HT-29 (cell line): ENCODE measurements at places on chromosomes 7 and 10.

- DNase-seq, result no peak
Observed at GRCh38 chr10:63812501-63812900, 291.3 kb downstream of the REEP3 start.

DNA sequence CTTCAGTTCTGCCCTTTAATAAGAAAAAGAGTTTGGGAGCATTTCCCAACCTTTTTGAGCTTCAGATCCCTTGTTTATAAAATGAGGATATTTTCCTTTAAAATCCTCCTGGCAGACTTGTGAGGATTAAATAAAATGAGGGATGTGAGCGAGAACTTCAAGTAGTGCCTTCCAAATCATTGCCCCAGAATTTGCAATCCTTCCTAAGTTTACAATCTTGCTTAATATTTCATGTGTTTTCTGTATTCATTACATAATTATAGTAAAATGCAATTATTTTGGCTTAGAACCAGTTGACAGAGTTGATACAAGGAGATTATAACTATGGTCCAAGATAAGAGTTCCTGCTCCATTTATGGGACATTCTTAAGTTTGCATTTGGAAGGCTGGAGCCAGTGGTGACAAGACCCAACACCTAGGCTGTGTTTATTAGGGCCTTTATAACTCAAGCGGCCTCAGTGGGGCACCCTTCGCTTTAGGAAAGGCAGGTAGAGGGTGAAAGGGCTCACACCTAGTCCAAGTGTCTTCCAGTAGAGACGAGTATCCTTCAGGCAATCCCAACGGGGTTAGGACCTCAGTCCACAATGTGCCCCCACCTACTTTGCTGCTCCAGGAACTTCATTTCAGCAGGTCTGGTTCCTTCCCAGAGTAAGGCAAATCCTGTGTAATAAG lies 317.5 kb downstream of the WDR11 start:
- DNase-seq, result no peak

DNA sequence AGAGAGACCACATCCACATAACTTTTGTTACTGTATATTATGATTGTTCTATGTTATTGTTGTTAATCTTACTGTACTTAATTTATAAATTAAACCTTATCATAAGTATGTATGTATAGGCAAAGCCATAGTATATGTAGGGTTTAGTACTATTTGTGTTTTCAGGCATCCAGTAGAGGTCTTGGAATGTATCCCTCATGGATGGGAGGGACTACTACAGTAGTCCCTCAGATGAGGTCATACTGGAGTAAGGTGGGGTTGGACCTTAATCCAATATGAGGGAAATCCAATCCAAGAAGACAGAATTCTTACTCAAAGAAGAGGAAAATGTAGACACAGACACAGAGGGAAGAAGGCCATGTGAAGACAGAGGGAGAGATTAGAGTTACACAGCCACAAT lies 34.1 kb upstream of the MALRD1 start:
- DNase-seq, result no peak

DNA sequence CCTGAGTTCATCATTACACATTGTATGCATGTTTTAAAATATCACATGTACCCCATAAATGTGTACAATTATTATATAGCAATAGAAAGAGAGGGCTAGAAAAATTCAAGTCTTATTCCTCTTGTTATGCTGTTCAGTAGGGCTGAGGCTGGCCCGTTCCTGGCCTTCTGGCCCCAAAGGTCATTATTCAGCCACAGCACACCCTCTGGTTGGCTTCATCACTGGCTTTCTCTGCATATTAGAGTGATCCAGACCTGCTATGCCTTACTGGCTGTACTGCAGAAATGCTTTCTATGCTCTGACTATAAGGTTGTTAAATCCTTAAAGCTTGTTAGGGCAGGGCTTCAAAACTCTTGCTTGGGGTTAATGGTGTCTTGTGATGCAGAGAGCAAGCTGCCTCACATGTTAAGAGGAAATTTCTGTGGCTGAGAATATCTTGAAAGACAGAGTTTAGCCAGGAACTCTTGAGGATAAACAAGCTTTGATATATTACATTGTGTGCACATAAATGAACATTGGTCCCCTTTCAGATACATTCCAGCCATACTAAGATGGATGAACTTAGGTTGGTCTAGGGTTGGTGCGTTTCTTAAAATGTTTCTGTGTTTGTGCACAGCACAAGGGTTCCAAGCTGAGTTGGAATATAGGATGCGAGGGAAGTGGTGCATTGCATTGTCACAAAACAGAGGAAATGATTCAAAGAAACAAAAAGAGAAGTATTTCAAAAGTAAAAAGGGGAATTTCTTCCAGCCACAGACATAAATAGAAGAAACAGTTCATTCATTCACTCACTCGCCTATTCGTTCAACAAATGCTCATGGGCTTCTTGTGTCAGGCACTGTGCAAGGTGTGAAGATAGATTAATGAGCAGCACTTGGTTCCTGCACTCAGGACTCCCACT lies 61.6 kb upstream of the WDR11 start:
- no peak for DNase-seq

GRCh38 chr7:77403957-77404356 lies 12.2 kb downstream of the GSAP start:
- DNase-seq, result no peak

DNA sequence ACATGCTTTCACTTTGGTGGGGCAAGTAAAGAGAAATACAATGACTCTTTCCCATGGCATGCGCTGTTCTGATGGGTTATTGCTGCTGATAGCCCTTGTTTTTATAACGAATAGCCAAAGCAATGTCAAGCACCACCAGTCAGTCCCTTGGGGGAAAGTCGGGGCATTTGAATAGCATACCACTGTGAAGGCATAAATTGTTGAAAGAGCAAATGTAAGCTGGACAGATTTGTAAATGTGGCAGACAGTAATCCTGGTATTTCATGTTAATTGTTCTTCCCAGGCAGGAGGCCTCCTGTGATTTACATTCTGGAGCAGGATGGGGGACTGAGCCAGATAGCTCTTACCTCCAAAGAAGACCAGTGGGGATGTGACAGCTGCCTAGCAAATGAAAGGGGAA lies 293.3 kb downstream of the ADRA2A start:
- no peak for DNase-seq

GRCh38 chr7:70620333-70621055 lies 511.4 kb upstream of the GALNT17 start:
- DNase-seq, result no peak

DNA sequence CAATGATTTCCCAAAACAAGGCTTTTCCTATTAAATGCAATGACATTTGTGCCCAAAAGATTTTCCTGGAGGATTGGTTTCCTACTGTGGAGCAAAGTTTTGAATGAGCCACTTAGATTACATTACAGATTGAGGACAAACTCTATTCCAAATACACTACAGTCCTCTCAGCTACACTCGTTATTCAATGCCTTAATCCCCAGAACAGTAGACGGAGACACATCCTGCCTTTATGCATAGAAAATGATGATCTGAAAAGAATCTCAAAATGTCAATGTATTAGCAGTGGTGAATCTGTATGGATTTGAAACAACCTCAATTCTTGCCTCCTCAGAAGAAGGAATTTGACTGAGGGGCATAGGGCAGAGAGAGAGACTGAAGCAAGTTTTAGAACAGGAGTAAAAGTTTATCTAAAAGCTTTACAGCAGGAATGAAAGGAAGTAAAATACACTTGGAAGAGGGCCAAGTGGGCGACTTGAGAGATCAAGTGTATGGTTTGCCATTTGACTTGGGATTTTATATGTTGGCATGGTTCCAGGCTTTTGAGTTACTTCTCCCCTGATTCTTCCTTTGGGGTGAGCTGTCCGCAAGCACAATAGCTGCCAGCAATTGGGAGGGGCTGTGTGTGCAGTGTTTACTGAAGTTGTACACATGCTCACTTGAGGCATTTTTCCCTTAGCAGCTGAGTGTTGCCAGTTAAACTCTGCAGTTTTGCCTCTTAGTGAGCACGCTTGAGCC lies 891.9 kb upstream of the MBL2 start:
- peak; percentile 53 for DNase-seq

DNA sequence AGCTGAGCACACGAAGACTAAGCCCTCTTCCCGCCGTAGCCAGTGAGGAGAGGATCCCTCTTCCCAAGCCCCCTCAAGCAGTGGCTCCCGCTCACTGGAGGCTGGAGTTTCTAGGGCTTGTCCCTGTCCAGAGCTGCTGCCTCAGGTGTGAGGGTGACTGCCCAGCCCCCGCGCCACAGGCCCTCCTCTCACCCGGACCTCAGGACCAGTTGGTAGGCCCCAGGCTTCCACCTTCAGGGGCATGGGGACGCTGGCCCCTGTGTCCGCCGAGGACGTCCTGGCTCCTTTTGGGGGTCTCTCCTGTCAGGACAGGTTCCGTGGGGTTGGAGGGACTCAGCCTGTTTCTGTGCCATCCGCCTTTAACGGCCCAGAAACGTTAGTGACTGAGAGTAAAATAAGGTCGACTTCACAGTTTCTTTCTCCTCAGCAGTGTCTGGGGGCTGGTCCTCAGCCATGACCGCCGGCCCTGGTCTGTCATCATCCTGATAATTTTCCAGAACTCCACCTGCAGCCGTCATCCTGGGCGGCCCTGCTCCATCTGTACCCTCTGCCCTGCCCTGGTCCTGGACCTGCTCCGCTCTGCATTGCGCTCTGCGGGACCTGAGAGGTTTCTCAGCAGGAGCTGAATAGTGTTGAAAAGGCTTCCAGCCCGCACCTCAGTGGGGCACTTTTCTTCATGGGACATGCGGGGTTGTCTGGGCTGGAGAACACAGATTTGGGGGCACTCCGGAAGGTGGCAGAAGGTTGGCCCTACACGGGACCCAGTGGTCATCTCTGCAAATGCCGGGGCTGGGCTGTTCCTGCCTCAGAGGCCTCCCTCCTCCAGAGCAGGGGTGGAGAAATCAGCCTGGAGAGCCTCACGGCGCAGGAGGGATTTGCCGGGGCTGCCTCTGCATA lies 36.0 kb upstream of the FAM20C start:
- no peak for DNase-seq

- no peak for DNase-seq
Observed at GRCh38 chr7:157549612-157550299, 213.0 kb downstream of the DNAJB6 start.

DNA sequence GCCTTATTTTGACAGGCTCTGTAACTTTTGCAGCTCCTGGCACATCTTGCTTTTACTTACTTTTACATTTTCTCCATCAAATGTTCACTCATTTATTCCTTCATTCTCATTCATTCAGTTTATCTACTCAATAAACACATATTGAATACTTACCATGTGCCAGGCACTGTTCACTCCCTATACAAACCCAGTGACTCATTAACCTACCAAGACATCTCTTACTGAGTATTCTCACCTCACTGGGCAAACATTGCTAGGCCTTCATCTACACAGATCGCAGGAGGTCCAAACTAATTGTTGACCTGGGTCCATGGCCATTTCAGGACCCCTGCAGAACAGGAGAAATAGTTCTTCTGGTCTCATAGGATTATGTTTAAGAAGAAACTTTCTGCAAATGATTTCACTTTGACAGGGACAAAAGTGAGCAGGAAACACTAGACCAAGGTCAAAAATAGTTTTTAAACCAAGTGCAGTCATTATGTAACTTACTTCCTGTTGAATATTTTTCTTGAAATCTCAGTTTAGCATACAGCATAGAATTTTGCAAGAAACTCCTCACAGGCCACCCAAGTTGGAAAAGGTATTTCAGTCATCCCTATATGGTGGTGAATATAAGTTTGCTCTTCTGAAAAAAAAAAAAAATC lies 17.6 kb downstream of the SLC26A4 start:
- no peak for DNase-seq

DNA sequence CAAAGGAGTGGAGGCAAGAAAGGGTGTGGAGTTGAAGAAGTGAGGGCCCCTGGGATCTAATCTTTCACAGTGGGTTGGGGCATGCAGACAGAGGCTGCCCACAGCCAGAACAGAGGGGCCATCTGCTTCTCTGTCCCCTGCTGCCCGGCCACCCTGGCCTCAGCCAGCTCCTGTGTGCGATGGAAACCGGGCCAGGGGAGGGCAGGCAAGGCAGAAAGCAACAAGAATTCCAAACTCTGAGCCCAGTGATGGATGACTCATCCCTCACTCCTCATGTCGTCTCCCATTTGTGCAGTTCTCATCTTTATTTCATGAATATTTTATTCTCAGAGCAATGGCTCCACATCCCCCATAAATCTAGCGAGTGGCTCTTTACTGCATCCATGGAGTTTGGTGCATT lies 757.1 kb downstream of the GRID1 start:
- DNase-seq, result no peak

DNA sequence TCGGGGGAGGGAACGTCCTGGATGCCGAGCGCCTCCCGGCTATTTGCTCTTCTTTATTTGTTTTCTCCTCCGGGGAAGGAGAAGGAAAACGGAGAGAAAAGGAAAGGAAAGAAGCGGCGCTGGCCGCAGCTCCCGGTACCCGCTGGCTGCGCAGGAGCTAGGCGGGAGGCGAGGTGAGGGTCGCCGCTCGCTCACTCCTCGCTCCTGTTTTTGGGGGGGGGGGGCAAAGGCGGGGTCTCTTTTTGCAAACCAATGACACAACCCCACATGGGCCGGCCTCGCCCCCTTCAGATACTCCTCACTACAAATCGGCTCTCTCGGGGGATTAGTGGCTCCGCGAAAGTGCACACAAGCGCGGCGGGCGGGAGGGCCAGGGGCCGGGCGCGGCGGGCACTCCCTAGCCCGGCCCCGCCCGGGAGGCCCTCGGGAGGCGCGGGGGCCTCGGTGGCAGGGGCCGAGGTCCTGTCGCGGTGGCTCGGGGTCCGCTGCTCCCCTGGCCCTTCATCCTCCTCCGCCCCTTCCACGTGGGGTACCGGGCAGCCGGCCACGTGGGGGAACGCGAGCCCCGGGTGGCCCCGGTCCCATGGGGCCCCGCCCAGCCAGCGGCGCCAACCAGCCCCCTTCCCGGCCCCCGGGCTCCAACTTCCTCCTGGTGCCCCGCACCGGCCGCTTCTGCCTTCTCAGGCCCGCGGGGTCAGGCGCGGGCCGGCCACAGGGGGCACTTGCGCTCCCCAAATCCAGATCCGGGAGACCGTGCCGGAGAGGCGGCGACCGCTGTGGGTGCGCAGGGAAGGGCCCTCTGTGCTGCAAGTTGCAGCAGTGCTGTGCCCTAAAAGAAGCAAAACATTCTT lies 718 bp upstream of the CTBP2 start:
- DNase-seq, result peak; percentile 79

DNA sequence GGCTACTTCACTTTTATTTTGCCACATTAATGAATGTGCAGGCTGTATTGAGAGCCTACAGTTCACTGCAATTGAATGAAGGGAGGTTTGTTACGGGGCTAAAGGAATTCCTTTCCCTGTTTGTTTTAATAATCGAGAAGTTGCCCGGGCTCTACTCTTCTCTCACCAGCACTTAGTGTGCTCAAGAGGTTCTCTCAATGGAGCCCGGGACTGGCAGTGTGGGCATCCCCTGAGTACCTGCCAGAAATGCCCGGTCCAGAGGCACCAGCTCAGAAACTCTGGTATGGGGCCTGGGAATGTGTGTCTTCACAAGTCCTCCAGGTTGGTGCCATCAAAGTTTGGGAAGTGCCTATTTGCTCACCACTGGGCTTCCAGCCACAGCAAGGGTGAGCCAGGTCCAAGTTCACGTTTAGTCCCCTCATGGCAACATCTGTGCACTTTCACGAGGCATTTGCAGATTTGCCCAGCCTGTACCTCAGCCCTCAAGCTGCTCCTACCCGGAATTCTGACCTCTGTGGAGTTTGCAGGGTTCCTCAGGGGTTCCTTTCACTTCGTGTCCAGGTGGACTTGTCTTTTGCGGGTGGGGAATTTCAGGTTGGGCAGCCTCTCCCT lies 622.4 kb downstream of the SDK1 start:
- no peak for DNase-seq
